ENCODE measurements at places on chromosomes 5 and 9.

GRCh38 chr5:177997319-177997670 lies 1.3 kb upstream of the PROP1 start:
- DNase-seq = no peak

DNA sequence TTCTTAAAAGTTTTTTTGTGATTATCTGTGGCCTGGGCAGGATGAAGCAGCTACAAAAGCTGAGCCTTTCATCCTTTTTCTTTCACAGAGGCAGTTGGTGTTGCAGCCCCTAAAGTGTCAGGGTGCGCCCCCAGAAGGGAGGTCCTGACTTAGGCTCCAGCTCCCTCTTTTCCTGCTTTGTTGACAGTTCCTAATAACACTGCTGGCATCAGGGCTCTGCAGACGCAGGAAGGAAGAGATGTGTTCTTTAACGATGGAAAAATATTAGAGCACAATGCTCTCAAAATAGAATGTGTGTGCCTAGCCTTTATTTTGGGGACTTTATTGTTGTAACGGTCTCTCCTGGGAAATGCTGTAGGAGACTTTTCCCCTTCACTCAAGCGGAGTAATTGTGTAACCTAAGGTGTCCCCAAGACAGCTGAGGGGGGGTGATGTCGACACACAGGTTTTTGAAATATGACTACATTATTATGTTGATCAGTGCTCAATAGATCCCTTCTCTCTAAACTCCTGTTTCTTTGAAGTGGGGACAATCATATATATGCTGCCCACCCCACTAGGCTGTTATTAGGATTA lies 135.6 kb downstream of the SEMA6A start:
- DNase-seq = no peak

GRCh38 chr5:16406023-16406422 lies 59.6 kb downstream of the ZNF622 start:
- DNase-seq = no peak

- peak; percentile 90 for DNase-seq
These were observed 101.5 kb upstream of the SNX2 start for GRCh38 chr5:122673343-122673742.

DNA sequence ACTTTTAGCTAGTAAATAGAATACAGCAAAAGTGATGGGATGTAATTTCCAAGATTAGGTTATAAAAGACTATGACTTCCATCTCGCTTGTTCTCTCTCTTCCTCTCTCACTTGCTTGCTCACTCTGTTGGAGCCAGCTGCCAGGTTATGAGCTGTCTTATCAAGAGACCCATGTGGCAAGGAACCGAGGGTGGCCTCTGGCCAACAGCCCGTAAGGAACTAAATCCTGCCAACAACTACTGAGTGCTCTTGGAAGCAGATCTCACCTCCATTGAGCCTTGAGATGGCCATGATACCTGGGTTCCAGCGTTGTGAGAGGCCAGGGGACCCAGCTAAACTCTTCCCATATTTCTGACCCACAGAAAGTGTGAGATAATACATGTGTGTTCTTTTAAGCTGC lies 636.1 kb downstream of the ACTL7B start:
- DNase-seq = no peak

GRCh38 chr5:17763301-17763700 lies 129.0 kb downstream of the TAF11L14 start:
- DNase-seq = no peak

DNA sequence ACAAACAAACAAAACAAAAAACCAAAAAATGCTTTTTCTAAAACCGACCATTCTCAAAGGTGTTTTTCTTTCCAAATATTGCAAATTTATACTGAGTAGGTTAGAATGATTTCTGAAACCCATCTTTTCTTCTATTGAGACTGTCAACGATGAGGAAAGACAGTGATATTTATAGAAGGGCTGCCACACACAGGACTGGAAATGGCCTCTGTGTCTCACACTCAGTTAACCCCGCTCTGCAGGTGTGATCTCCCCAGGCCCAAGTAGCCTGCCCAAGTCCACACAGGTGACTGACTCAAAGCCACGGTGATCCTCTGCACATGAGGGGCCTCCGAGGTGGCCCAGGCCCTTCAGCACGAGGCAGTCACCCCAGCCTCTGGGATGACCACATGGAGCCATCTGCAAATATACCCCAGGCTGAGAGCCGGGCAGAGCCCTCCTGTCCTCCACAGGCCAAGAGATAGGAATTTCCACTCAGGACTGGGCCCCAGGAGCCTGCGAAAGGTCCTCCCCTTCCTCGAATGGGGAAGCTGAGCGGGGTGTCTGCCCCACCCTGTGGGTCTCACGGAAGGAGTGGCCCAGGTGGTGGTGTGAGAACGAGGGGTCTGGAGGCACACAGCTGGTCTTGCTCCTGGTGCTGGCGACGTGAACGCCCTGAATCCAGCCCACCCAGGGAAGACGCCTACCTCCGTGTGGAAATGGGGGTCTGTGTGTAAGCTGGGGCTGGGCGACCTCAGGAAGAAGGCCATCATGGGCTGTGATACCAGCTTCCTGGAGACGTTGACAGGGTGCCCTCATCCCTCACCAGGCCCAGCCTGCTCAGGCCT lies 53.0 kb upstream of the PHYKPL start:
- DNase-seq = no peak

- DNase-seq = no peak
These were observed 595 bp upstream of the GRHPR start for GRCh38 chr9:37421914-37422288.

- peak; percentile 14 for DNase-seq
These were observed 74.3 kb downstream of the LMX1B start for GRCh38 chr9:126687930-126688461.

GRCh38 chr5:81519217-81519905 lies 125.4 kb upstream of the ACOT12 start:
- DNase-seq = no peak

DNA sequence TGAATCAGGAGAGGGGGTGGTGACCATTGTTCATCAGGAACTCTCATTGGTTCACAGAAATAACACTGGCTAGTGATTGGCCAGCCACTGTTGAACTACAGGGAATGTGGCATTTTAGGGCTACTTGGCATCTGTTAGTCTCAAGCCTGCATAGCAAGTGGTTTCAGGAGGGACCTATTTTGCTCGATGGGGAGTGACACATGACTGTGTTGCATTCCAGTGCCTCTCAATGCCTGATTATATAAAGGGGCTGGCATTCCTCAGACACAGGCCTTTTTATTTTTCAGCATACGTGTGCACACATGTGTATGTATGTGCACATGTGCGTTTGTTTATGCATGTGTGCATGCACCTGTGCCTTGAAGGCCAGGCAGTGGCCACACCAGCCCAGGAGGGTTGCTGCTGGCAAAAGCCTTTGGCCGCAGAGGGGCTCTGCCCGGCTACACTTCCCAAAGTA lies 23.2 kb downstream of the FGD3 start:
- no peak for DNase-seq

DNA sequence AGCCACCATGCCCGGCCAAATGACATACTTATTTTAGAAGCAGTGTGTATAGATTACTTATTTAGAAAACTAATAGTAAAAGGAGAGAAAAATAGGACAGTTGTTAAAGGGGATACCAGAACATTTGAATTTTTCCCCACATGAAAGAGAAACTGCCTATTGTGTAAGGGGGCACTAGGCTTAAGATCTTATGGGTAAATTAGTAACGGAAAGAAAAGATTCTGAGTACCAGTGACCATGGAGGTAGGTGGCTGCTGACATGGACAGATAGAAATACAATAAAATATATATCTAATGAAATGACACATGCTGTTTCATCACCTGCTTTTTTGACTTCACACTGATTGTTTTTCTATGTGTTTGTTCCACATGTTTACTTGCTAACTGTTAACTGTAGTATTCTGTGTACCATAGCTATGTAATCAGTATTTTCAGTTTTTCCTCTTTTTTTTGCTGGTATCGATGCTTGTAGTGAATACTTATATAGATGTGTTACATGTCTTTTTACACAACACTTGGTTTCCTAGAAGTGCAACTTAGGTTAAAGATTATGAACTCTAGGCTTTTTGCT lies 3.0 kb upstream of the DNAJC21 start:
- DNase-seq = no peak

DNA sequence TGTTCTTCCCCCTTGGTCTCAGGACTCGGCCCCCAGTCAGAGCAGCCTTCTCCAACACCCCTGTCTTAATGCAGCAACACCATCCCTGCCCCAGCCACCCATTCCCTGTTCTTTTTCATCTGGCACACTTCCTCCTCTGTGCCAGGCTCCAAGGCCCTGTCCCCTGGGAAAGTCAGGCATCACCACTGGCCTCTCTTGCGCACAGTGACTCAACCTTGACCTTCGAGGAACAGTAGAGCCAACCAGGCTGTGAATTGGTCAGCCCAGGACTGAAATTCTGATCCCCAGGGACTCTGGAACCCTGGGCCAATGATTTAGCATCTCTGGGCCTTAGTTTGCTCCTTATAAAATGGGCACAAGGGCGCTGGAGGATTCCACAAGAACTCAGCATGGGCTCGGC lies 10.5 kb upstream of the RALGDS start:
- DNase-seq = no peak

- no peak for DNase-seq
These were observed 398.8 kb downstream of the ENC1 start for GRCh38 chr5:74241751-74242140.

- no peak for DNase-seq
These were observed 9.1 kb upstream of the ANKH start for GRCh38 chr5:14880688-14881087.

- no peak for DNase-seq
These were observed 58.0 kb downstream of the SLC22A5 start for GRCh38 chr5:132427281-132428146.

DNA sequence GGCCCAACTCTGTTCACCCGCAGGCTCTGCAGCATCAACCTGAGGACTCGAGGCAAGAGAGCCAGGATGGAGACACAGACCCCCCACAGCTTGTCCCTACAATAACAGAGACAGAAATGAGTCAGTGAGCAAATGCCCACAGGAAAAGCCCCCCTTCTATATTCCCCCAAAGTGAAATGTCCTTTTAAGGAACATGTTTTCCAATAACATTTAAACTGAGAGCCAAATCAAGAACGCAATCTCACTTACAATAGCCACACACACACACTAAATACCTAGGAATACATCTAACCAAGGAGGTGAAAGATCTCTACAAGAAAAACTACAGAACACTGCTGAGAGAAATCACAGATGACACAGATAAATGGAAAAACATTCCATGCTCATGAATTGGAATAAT lies 49.0 kb downstream of the TEX10 start:
- DNase-seq = no peak

GRCh38 chr5:130978475-130978874 lies 186.6 kb downstream of the HINT1 start:
- no peak for DNase-seq

DNA sequence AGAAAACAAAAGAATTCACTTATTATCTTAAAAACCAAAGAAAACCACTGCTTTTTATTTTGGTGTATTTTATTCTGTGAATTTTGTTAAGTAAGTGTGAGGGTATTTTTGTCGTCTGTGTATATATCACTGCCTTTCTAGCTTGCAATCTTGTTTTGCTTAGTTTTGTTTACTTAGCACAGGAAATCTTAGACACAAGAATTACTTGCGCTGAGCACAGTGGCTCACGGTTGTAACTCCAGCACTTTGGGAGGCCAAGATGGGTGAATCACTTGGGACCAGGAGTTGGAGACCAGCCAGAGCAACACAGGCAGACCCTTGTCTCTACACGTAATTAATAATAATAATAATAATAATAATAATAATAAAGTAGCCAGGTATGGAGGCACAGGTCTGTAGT lies 230.3 kb downstream of the PAPPA start:
- DNase-seq = no peak

GRCh38 chr9:99947395-99947794 lies 40.9 kb downstream of the STX17 start:
- no peak for DNase-seq

All from left hindlimb (tissue), 1 donor.